ENCODE measurements at places on chromosomes 3 and 15. TPM values are rescaled to one million over a fixed set of nuclear protein-coding genes. Genes with fewer than 3 reads are reported as not detected.

Gene CD96
- total RNA-seq: 0.65 TPM

- no peak for DNase-seq
These were observed 196.8 kb downstream of the XXYLT1 start for GRCh38 chr3:195073866-195074860.

GRCh38 chr3:107416886-107417285 is 39.6 kb downstream of the CCDC54 start:
- DNase-seq: no peak

DNA sequence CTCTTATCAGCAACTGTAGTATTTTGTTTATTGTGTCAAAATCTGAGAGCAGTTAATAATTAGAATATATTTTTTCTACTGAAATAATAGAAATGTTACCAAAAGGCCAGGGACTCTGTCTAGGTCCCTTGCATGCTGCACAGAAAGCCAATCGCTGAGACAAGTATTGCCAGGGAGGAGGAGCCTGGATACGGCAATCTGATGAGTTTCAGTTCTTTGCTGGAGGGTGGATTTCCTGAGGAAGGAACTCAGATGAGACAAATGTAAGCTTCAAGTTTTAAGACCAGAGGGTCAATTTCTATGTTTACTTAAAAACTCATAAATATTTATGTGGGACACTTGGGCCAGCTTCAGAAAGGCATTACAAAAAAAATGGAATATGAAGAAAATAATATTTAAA is 252.2 kb downstream of the GABRG3 start:
- no peak for DNase-seq

Gene ULK3
- total RNA-seq: 35.8 TPM

DNA sequence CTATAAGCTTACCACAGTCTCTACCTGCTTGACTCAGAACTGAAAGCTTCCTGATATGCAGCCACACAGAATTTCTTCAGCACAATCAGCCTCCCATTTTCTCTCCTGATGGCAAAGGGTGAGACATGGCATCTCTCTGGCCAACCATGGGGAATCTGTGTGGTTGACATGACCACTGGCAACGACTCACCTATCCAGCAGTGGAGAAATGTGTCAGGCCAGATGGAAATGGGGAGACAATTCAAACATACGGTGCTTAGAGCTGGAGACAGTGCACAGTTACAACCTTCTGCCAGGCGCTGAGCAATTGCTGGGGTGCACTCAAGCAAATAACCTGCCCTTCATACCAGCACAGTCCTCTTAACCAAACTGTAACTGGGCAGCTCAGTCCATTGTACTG is 3.6 kb downstream of the ZNF385D start:
- no peak for DNase-seq

DNA sequence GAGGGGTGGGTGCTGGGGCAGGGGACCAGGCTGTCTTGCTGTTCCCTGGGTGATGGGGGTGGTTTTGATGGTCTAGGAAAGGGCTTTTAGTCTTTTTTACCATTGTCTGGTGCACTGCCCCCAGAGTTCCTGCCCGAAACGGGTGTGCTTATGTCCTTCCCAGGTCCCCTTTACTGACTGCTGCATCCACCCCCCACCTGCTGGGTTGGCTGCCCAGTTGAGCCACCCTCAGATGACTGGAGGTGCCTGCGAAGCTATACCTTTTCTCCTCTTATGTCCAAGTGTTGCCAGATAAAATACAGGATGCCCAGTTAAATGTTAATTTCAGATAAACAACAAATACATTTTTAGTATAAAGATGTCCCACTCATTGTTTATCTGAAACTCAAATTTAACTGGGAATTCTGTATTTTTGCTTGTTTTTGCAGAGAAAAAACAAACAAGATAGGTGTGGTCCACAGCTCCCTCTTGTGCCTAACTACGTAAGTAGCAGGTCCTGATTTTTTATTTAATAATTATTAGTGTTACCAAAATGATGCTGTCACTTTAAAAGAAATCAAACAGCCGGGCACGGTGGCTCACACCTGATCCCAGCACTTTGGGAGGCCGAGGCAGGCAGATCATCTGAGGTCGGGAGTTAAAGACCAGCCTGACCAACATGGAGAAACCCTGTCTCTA is 6.1 kb upstream of the RPP14 start:
- DNase-seq: no peak

DNA sequence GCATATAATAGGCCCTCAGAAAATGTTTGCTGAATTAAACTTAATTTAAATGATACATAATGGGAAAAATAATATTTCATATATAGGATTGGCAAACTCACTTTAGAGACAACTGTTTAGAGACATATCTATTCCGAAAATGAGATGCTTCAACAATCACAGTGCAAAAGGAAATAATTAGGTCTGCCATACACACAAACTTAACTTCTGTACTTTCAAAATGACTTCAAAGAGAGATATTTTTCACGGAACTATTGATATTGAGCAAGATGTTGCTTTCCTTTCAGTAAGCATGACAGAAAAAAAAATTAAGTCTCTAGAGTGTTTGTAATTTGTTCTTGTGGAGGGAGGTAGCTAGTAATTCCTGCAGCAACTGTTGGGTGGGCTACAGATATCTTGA is 769.5 kb downstream of the TUSC7 start:
- DNase-seq: no peak

Gene OR5H2
- total RNA-seq: not detected

DNA sequence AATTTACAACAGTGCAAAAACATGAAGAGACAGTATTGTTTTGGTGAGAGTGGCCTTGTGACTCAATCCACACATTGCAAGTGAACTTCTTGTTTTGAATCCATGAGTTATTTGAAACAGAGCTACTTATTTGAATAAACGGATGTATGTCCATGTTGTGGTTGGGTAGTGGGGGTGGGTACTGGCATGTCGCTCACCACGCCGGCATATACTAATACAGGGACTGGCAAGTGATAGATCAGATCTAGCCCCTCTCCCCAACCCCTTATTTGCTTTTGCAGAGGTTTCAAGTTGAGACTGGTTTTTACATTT is 83.8 kb downstream of the EDEM1 start:
- no peak for DNase-seq
